ENCODE measurements at places on chromosomes 13 and 19. TPM values are rescaled to one million over a fixed set of nuclear protein-coding genes. Genes with fewer than 3 reads are reported as not detected.

- DNase-seq = no peak
Measured at GRCh38 chr19:1967087-1967608, 26.2 kb downstream of the CSNK1G2 start.

GRCh38 chr13:82165396-82166174 is 1716.7 kb downstream of the SLITRK1 start:
- DNase-seq = no peak

DNA sequence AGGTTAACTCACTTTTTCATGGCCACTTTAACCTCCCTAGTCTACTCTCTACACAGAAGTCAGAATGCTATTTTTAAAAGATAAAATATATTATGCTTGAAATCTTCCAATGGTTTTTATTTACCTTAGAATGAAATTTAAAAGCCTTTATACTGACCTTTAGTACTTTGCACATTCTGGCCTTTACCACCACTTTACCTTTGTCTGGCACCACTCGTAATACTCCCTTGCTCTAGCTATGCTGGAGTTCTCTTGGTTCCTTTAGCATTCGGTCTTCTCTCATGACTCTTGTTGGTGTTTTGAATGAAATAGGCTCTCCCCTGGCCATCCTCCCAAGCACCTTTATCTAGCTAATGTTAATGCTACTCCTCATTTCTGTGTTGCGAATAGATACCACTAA is 310.8 kb downstream of the GPC5 start:
- no peak for DNase-seq

DNA sequence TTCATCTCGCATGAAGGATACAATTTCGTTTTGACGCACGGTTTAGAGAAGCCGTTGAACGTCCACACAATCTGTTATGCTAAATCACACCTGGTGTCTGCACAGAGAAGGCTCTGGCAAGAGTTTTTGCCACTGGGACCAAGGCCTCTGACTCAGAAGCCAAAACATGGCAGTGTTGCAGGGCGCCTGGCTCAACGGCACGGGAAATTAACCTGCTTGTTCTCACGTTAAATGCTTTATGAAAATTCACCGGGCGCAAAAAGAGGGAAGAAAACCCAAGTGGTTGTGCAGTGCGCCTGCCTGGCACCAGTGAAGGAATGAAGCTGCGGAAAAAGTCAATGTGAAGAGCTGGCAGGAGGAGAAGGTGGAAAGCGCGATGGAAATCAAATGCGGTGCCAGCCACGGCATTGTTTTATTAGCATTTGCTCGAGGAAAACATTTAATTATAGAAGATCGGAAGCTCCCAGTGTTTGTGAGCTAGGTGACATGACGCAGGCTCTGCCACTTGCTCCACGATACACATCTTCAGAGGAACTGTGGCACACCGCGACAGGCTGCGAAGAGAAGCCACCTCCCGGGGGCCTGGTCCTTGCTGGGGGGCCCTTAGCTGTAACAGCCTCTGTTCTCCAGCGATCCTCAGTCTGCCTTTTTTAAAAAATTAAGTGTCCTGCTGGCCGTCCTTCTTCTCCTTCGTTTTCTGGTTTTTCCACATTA is 126.2 kb downstream of the ZIC5 start:
- no peak for DNase-seq

The FCHO1 gene
- total RNA-seq = 0.97 TPM

The CEACAM16 gene
- total RNA-seq = not detected

The ZNF813 gene
- 1.3 TPM for total RNA-seq

All from left ventricle myocardium superior (tissue), 1 donor.